Neural progenitor cell (in vitro differentiated cells): ENCODE measurements at places on chromosomes 6 and 20. TPM values are rescaled to one million over a fixed set of nuclear protein-coding genes. Genes with fewer than 3 reads are reported as not detected.

GRCh38 chr20:8139899-8140298 lies 7.8 kb downstream of the PLCB1 start:
- no peak for DNase-seq

DNA sequence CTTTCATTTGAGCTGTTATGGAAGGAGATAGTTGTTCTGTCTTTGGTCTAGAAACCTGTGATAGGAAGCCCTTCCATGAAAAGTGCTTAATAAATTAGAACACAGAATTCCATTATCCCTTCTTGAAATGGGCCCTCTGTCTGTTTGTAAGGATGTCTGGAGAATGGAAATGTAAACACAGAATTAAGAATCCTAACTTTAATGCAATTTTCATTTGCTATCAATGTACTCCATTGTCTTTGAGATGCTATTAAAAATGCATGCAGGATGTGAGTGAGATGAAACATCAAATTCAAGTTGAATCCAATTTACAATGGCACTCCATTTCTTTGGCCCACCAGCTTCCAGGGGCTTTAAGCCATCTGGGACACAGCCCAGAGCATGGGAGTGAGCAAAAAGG lies 13.9 kb upstream of the AARS2 start:
- DNase-seq = no peak

DNA sequence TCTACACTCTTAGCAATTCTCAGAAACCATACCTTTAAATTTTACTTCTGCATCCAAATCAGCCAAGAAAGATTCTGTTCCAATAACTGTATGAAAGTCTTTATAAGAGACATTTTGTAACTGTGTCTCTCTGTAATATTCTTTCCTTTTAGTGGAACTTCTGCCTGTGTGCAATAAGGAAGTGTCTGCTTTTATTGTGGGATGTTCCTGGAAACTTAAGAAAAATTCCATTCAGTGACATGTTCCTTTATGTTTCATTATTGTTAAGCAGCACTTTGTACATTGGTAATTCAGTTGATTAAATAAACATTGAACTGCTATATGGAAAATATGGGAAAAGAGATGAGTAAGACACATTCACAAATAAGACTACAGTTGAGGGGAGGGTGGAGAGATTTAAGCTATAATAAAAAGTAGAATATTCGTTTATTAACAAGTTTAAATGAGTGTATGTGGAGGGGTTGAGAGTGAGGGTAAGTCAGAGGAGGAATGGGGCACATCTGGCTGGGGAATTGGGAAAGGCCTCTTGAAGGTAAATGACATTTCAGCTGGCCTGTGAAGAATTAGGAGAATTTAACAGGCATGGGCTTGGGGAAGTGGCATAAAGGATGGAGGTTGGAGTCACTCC lies 11.9 kb downstream of the NUS1 start:
- DNase-seq = no peak

GRCh38 chr6:79430913-79431536 lies 106.2 kb downstream of the LCA5 start:
- DNase-seq = no peak

DNA sequence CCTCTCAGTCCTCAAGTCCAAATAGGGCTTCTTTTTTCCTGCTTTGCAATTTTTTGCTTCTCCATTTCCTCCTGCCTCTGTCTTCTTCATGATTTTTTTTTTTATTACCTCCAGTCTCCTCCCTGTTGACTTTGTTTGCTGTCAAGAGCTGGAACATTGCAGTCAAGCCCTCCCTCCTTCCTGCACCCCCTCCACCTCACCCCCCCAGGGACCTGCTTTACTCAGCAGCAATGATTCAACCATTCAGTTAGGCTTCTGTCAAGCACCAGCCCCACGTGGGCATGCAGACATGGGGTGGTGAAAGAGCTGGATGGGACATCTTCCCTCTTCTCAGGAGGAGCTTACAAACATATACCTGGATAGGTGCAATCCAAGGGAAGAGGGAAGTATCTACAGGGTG lies 142.4 kb downstream of the LRFN2 start:
- DNase-seq = no peak

DNA sequence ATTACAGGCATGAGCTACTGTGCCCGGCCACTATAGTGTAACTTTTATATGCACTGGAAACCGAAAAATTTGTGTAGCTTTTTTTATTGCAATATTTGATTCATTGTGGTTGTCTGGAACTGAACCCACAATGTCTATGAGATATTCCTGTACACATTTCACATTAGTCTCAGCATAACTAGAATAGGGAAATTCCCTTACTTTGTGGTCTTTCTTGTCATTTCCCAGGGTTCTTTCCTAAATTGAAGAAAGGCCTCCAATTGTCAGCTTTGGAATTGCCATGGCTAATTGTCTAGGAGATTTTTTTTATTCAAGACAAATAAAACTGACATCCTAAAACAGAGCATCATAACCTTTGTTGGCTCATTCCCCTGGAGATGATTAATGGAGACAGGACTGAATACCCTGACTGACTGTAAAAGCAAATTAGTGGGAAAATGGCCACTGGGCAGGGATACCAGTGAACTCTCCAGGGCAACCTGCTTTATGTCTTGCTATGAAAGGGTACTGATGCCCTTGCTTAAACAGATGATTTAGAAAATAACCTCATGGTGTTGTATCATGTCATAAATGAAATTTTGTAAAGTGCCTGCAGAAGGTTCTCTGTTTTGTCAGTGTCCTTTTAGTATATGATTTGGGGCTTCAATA lies 576.9 kb downstream of the RFPL4B start:
- no peak for DNase-seq

DNA sequence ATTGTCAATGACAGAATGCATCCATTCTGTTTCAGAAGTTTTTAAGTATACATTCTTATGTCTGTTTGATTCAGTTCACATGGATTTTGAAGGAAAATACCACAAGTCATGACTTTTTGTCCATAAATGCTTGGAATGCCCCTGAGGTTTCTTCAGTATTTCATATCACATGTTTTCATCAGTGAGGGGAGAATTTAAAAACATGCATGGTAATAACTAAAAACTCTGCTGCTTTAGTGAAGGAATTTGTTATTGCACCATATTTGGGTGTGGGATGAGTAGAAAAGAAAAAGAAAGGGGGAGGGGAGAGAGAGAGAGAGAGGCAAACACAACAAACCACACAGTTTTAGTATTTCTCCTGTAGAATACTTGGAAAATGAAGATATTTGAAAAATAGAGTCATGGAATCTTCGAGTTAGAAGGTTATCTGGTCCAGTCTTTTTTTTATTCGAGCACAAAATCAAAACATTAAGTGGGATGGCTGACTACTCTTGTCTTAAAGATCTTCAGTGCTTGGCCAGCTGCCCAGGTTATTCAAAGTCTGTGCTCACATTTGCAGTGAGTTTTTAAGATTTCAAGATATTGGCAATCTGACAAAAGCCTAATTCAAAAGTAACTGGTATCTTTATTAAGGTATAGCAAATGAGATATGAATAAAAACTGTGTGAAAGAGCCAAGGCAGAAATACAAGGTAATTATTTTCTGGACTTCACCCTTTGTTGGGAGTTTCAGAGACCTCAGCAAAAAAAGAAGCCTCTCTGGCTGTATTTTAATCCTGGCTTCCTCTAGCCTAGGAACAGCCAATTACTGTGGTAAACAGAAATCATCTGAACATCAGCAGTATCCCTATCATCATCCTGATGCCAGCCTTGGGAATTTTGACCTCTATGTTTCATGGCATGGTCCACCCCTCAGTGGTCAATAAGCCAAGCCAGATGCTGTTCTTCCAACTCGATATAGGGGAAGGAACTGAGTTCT lies 687.9 kb upstream of the CITED2 start:
- no peak for DNase-seq

DNA sequence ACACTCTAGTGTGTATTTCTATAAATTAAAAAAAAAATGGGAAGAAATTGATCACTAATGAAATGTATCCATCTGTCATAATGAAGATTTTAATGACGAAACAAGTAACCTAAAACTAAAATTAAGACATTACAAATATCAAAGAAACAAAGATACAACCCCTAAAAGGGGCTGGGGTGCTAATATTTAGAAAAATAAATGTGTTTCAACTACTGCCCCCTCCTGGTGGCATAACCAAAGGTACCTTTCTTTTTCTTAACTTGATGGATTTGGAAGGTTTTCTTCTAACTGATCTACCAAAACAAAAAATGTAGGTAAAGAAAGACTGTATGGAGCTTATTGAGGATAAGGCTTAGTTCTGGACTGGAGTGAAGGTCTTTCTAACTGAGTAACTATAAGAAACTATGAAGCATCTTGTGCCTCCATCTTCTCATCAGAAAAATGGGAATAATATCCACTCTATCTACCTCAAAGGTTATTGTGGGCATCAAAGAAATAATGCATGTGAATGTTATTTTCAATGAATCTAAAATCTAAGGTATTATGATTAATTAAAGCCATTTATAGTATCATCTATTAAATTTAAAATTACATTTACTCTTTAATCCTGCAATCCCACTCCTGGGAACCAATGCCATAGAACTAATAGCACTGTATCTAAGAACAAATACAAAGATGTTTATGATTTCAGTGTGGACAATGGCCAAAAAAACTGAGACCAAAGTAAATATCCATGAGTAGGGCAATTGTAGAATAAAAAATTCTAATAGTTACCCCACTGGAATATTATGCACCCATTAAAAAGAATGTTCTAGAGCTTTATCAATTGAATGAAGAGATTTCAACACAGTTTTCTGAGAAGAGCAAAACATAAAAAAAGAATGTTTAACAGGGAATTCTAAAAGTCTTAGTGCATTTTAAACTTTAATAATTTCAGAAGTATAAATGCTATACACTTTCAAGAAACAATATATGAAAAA lies 117.2 kb downstream of the BACH2 start:
- peak; percentile 19 for DNase-seq

GRCh38 chr6:21404577-21404976 lies 189.0 kb upstream of the SOX4 start:
- DNase-seq = no peak

DNA sequence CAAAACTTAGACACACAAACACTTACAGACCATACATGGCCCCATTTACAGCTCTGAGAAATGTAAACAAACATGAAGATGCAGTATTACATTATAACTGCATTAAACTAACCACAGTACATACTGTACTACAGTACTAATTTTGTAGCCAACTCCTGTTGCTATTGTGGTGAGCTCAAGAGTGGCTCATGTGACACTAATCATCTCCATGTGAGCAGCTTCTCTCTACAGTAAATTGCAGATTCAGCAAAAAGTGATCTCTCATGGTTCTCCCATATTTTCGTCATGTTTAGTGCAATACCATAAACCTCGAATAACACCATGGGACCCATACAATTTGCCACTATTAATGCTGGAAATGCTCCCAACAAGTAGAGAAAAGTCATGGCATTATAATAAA lies 860.4 kb downstream of the EPHA7 start:
- no peak for DNase-seq

DNA sequence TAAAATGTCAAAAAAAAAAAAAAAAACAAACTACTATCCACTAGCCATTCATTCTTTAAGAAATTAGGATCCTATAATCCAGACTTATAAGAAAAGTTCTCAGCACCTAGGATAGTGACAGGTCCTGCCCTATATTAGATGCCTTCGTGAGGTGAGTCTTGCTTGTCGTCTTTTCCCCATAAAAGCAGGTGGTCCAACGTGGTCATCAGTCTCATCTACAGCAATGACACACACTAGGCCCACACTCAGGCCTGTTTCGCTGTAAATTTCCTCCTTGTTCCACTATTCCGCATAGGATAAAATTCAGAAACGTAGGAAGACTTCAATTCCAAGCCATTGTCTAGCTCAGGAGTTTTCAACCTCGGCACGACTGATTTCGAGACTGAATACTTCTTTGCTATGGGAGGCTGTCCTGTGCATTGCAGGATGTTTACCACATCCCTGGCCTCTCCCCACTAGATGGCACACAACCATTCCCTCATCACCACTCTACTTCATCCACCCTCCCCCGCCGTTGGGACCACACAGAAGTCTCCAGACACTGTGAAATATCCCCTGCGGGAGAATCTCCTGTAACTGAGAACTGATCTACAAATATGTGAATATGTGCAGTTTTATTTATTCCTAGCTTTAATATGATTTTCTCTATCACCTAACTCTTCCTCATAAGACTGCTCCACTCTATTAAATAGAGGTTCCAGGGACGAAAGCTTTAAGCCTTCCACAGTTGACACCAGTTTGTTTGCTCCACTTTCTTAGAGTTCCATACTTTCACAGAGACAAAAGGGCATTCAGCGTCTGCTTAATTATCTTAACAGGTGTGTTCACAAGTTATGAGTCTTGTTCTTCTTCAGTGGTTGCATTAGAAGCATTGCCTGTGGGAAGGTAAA lies 346.3 kb downstream of the BMP2 start:
- DNase-seq = peak; percentile 83

GRCh38 chr20:3728876-3729275 lies 3.6 kb upstream of the HSPA12B start:
- DNase-seq = no peak

DNA sequence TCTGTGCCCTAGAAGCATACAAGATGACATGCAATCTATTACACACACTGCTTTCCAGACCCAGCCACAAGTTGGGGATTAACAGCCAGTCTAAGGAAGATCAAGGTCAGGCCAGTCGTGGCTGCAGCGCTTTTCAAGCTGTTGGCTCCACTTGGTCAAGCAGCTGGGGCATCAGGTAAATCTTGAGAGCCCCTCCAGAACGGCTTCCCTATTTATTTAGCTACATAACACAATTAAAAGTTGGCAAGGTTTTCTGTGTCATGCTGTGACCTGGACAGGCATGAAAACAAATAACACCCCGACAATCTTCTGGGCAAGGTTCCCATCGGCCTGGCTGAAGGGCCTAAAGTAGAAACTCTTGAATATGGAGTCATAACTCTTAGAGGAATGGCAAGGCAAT lies 524.3 kb downstream of the PRKN start:
- no peak for DNase-seq

DNA sequence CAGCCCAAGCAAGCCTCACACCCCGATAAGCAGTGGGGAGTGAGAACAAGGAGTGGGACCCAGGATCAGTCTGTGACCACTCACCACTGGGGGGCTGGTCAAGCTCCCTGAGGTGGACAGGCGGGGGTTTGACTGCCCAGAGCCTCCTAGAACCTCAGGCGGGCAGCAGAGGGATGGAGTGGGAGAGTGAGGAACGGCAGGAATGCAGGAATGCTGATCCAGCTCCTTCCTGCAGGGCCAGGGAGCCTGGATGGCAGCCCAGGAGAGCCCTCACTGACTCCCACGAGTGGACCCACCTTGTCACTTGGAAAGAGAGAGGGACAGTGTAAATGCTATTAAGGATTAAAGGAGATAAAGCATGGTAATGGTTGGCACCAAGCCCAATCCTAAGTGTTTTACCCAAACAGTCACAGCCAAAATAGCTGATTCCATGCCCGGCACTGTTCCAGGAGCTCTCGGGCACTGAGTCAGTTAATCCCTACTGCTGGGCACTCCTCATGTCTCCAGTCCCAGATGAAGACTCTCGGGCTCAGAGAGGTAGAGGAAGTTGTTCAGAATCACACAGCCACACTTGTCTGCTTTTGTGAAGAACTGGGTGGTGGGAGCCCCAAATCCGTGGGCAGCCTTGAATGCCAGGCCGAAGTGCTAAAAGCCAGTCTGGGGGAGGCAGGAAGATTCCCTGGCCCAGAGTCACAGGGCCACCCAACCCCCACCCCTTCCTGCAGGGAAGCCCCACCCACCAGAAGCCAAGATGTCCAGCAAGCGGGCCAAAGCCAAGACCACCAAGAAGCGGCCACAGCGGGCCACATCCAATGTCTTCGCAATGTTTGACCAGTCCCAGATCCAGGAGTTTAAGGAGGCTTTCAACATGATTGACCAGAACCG lies 3.1 kb downstream of the MYL9 start:
- DNase-seq = no peak

HLA-DOB gene
- total RNA-seq = 2.6 TPM in 1 of 2 replicates, not detected in the other

SPATA25 gene
- total RNA-seq = 0.43 and 0.54 TPM in 2 replicates

ARG1 gene
- not detected in 2 replicates for total RNA-seq

SPTLC3 gene
- total RNA-seq = 2.3 and 4.2 TPM in 2 replicates

SPATS1 gene
- 0.25 TPM in 1 of 2 replicates, not detected in the other for total RNA-seq

TCP11 gene
- total RNA-seq = 0.25 TPM in 1 of 2 replicates, not detected in the other

CAPN11 gene
- 0.40 and 0.49 TPM in 2 replicates for total RNA-seq

TMC2 gene
- total RNA-seq = not detected in 2 replicates
